ENCODE measurements at places on chromosomes 5 and 9. TPM values are rescaled to one million over a fixed set of nuclear protein-coding genes. Genes with fewer than 3 reads are reported as not detected.
A peak's percentile ranks its signal among the peaks of the same experiment; 100 is the strongest.

RNF180 gene
- total RNA-seq, result 13.9 TPM

FAXDC2 gene
- total RNA-seq, result 20.2 TPM

KIF20A gene
- 2.6 TPM for total RNA-seq

- DNase-seq, result no peak
These were observed 74.8 kb downstream of the ICE1 start for GRCh38 chr5:5497152-5497788.

OTP gene
- total RNA-seq, result not detected

DNA sequence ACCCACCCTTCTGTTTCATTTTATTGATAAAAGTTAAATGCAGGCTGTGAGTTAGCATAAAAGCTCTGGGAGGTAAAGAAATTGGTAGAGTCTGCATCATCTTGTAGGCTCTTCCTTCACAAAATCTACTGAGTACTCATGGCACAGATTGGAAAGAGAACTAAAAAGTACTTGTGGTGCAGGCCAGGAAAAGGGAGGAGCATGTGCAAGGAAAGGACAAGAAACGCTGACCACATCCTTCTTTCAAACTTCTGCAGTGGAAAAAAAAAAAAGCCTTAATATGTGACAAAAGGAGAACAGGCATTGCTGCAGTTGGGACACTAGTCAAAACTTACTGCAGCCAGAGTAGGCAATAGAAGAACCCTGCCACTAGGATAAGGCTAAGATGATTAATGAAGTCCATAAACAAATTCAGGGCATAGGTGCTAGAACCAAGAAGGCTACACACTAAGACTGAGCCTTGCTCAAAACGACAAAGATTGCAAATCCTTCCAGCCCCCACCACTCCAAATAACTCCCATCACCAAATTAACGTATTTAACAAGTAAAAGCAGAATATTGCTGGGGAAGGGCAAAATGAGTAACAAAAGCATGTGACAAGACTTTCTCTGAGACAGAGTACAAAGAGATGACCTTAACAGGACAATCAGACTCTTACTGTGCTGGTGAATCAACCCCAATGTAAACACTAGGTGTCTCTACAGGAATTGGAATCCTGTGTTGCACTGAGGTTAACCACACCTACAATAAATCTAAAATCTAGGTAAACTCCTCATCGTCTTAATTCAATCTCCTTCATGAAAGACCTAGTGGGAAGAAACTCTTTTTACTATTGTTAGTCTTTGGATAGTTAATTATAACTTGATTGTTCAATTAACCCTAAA is 1024.8 kb downstream of the TLE1 start:
- no peak for DNase-seq

GRCh38 chr5:68369023-68369359 is 153.4 kb downstream of the PIK3R1 start:
- DNase-seq, result no peak

ALDH1A1 gene
- total RNA-seq, result 16.7 TPM

GRCh38 chr5:151028717-151029116 is 8.3 kb downstream of the GPX3 start:
- DNase-seq, result no peak

PDCD1LG2 gene
- total RNA-seq, result 2.5 TPM

- DNase-seq, result no peak
These were observed 129.1 kb downstream of the MACROH2A1 start for GRCh38 chr5:135269931-135270421.

IQGAP2 gene
- 3.5 TPM for total RNA-seq

NSG2 gene
- total RNA-seq, result not detected

DNA sequence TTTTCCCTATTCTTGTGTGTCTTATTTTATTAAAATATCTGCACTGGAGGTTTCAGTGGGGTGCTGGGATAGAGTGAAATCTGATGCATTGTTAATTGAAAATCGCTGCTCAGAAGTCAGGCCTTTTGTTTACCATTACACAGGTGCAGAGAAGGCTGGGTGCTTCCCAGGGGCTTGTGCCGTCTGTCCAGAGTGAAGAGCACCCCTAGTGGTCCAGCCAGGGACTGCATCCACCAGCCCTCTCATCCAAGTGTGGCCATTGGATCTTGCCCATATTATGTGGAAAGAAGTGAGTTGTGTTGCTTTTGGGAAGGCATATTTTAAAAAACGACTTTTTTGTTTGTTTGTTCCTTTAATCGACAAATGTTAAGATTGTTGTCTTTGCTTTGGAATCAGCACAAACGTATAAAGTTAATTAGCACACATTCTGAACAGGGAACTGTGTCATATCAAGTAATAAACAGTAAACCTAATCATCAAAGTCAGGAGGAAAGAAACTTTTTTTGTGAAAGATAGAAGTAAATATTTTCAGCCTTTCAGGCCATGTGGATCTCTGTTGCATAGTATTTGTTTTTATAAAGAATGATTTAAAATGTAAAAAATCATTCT is 315.6 kb downstream of the MTRR start:
- no peak for DNase-seq

IL13 gene
- not detected for total RNA-seq

CD14 gene
- total RNA-seq, result 22.1 TPM

DNA sequence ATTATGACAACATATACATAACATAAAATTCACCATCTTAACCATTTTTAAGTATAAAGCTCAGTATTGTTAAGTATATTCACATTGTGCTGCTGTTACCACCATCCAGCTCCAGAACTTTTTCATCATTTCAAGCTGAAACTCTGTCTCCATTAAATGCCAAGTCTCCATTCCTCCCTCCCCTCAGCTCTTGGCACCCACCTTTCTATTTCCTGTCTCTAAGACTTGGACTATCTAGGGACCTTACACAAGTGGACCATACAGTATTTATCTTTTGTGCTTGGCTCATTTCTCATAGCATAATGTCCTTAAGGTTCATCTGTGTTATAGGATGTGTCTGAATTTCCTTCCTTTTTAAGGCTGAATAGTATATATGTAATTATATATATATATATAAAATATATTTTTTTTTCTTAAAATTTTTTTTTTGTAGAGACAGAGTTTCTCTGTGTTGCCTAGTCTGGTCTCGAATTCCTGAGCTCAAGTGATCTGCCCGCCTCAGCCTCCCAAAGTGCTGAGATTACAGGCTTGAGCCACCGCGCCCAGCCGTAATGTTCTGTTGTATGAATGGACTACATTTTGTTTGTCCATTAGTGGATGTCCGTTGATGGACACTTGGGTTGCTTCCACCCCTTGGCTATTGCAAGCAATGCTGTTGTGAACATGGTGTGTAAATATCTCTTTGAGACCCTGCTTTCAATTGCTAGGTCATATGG is 72.3 kb downstream of the EHMT1 start:
- no peak for DNase-seq

DNA sequence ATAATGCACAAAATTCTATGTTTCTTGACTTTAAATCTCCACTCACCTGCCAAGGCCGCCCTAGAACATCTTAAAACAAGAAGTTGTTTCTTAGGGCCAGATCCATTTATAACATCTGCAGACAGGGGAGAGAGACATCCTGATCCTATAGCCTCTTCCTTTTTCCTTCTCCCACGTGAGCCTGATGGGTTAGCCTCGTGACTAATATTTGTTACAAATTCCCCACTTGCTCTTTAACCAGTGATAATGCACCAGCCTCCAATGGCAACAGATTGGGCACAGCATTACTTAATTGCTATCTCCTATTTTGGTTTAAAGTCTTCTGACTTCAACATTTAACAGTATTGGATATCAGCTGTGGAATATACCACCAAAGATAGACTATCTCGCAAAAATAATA is 196.5 kb downstream of the GADD45G start:
- no peak for DNase-seq

GRCh38 chr5:44952376-44952775 is 143.6 kb downstream of the MRPS30 start:
- no peak for DNase-seq

SPAAR gene
- 0.72 TPM for total RNA-seq

- no peak for DNase-seq
These were observed 286.7 kb downstream of the TLE4 start for GRCh38 chr9:79858508-79858907.

FAM151B gene
- total RNA-seq, result 0.69 TPM

DNA sequence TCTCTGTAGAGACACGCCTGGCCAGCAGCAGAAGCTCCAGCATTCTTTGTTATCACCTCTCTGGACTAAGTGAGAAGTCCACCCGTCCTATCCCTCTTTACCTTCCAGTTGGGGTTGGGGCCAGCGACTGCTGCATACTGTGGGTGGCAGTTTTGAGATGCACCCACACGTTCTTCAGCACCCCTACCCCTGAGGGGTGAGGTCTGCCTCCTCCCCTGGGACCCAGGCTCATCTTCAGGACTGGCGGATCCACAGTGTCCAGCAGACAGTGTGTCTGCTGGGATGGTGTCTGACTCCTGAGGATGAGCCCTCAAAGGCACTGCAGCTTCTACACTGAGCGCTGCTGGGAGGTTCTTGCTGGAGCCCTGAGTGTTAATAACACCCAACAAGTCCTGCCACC is 78.8 kb downstream of the GADD45G start:
- no peak for DNase-seq

GRCh38 chr5:19767987-19768386 is 220.0 kb downstream of the CDH18 start:
- DNase-seq, result no peak

DNA sequence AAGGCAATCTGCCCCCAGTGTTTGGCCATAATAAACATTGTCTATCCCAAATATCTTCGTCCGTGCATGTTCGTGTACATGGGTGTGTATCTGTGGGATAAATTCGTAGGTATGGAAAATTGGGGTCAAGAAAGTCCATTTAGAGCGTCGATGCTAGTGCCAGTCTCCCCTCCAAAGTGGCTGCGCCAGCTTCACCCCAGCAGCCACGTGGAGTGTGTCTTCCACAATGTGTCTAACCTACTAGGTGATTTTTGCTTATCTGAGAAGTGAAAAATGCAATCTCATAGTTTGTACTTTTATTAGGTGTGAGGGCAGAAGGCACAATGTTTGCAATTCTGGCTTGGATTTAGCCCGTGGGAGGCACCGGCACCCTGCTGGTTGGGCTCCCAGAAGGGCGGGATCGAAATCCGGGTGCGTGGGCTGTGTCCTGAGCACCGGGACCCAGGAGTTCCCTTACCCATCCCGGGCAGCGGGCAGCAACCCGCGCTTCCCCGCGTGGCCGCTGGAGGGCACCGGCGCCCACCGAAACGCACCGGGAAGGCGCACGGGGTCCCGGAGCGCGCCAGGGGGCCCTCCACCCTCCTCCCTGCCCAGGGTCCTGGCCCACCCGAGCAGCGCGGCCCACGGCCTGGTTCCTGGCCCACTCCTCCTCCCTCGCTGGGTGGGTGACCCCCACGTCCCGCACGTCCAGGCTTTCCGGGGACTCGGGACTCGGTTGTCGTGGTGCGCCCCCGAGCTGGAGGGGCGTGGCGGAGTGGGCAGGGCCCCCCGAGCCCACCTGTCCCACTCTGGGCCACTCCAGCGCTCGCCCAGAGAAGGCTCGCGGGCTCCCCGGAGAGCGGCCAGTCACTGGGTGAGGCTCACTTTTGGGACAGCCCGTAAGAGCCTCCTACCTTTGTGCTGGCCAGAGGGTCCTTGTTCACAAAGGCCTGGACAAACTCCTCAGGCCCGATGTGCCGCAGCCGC is 55.4 kb upstream of the RNF130 start:
- DNase-seq, result no peak

PLPPR1 gene
- total RNA-seq, result 2.2 TPM

GRCh38 chr5:88813244-88813643 is 69.7 kb downstream of the MEF2C start:
- DNase-seq, result no peak

DNA sequence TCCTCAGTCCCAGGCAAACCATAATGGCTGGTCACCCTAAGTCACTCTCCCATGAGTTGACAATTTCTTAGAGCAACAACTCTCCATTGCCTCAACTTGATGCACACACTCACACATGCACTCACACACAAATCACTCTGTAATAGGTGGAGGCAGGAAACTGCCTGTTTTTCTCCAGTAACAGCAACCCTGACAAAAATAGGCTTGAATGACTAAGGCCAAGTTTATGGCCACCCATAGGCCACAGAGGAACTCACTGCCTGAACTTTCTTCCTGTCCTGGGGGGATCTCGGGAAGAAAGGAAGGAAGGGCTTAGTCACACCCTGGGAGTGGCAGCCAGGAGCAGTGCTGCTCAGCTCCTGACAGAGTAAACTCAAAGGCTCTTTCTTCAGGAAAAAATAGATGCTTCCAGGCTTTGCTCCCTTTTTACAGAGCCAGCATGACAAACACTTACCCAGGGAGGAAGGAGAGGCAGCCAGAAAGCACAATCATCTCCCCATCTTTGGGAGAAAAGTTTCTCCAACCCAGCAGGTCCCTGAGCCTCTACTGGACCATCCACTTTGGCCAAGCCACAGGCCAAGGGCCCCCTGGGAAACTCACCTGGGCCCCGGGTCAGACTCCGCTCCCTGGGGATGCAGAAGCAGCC is 368 bp downstream of the SH3TC2 start:
- no peak for DNase-seq

GRCh38 chr5:174920906-174921550 is 196.6 kb downstream of the MSX2 start:
- peak; percentile 82 for DNase-seq

MEIKIN gene
- total RNA-seq, result not detected

DNA sequence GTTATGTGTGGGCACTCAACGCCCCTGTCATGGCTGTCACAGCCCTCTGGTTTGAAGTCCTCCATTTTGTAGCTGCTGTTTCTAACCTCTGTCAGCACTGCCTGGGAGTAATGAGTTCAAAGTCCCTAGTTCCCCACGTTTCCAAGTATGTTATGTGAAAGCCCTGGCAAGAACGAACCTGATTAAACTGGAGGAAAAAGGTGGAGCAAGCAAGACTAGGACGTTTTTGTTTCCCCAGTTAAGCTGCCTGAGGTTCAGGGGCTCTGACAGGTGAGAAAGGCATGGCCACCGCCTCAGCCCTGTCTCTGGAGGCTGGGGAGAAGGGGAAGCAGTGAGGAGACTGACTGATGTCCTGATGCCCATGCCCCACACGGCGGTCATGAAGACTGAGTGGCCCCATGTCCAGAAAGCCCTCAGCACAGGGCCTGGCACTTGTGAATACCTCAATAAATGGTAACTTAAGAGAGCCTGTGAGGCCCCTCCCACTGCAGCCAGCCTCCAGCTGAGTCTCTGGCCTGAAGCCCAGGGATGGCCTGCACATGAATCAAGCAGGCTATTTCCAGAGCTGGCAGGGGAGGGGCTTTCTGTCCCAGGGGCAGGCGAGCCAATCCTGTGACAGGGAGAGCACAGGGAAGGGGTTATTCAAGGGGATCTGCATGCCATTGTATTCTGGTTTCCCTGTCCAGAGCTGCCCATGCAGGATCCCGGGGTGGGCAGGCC is 61.8 kb downstream of the PFDN1 start:
- DNase-seq, result peak; percentile 84

DNAH5 gene
- total RNA-seq, result 0.20 TPM

DNA sequence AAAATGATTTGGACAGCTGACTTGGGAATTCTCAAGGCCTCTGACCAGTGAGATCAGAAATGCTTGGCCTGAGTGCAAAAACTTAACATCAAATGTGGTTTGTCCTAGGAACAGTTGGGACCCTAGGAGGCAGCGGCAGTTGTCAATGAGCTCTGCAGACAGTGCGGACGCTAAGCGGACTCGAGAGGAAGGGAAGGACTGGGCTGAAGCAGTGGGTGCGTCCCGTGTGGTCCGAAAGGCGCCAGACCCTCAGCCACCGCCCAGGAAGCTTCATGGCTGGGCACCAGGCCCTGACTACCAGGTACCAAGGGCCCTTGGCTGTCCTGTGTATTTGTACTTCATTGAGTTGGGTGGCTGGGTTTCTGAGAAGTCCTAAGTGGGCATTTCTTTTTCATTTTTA is 43.7 kb upstream of the POMT1 start:
- DNase-seq, result no peak

Data from lower leg skin (tissue), 4 donors.